ENCODE measurements at places on chromosomes 5 and 9. TPM values are rescaled to one million over a fixed set of nuclear protein-coding genes. Genes with fewer than 3 reads are reported as not detected.

The CYFIP2 gene
- total RNA-seq = 16.4 TPM

The BSPRY gene
- total RNA-seq = not detected

The PCDHGA4 gene
- 7.6 TPM for total RNA-seq

The CCT5 gene
- total RNA-seq = 360 TPM

The SH3TC2 gene
- total RNA-seq = 0.26 TPM

The CDH6 gene
- total RNA-seq = 9.8 TPM

The ROPN1L gene
- total RNA-seq = 0.17 TPM

The NELFB gene
- 50.0 TPM for total RNA-seq

The TUSC1 gene
- 10.5 TPM for total RNA-seq

The DMGDH gene
- total RNA-seq = 7.7 TPM

The GALNT12 gene
- 18.2 TPM for total RNA-seq

The THBS4 gene
- total RNA-seq = 1.5 TPM

The TMEFF1 gene
- 2.5 TPM for total RNA-seq

The DND1 gene
- total RNA-seq = under 0.01 TPM

The GFRA3 gene
- total RNA-seq = not detected

The PRDM9 gene
- not detected for total RNA-seq

The PCDHGA3 gene
- 1.5 TPM for total RNA-seq

The CHSY3 gene
- 1.3 TPM for total RNA-seq

GRCh38 chr5:58262226-58262625 is 197.7 kb downstream of the PLK2 start:
- peaks cover 2% of the 10 kb centered on the region for H3K4me1 ChIP-seq
- no peak overlapping the region for H3K4me3 ChIP-seq
- H3K36me3 ChIP-seq = no peaks in the 10 kb centered on the region
- no peak overlapping the region for H3K27ac ChIP-seq
- DNase-seq = peak; percentile 61

- no peaks in the 10 kb centered on the region for H3K27me3 ChIP-seq
- no peaks in the 10 kb centered on the region for H3K36me3 ChIP-seq
- H3K4me3 ChIP-seq = no peak overlapping the region
- no peak for DNase-seq
- H3K4me1 ChIP-seq = no peaks in the 10 kb centered on the region
- H3K27ac ChIP-seq = no peak overlapping the region
These were observed 205.3 kb downstream of the SLCO4C1 start for GRCh38 chr5:102090770-102091169.

DNA sequence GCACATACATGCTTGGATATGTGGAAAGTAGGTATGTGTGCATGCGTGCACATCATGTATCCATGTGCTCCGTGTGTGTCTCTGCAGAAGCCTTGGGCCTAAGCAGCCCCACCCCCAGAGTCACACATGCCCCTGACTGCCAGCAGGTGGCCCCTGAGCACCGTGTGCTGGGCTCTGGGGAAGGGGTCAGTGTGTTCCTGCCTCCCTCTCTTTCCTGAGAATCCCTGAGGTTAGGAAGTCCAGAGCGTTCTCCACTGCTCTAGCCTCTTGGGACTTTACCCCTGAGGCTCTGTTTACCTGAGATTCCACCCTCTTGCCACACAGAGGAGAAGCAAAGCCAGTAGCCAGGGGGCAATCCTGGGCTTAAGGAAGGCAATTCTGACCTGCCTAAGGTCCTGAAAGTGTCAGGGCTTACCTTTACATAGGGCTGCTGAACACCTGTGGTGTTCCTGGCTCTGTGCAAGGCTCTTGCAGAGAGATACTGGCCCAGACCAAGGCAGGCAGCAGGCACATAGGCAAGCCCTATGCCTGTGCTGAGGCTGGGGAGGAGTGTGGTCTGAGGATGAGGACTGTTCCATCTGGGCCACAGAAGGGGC is 207.3 kb downstream of the TMEM38B start:
- H3K27me3 ChIP-seq = no peaks in the 10 kb centered on the region
- H3K4me3 ChIP-seq = no peak overlapping the region
- peak; percentile 20 for DNase-seq
- no peak overlapping the region for H3K27ac ChIP-seq
- no peaks in the 10 kb centered on the region for H3K36me3 ChIP-seq

GRCh38 chr5:143406408-143406807 is 2.9 kb upstream of the NR3C1 start:
- H3K27ac ChIP-seq = no peak overlapping the region
- no peaks in the 10 kb centered on the region for H3K36me3 ChIP-seq
- DNase-seq = no peak
- H3K27me3 ChIP-seq = no peaks in the 10 kb centered on the region
- no peaks in the 10 kb centered on the region for H3K4me1 ChIP-seq
- no peak overlapping the region for H3K4me3 ChIP-seq

GRCh38 chr5:10631316-10631996 is 67.6 kb downstream of the ANKRD33B start:
- H3K36me3 ChIP-seq = no peaks in the 10 kb centered on the region
- H3K27ac ChIP-seq = no peak overlapping the region
- no peaks in the 10 kb centered on the region for H3K27me3 ChIP-seq
- no peaks in the 10 kb centered on the region for H3K4me1 ChIP-seq
- DNase-seq = no peak

DNA sequence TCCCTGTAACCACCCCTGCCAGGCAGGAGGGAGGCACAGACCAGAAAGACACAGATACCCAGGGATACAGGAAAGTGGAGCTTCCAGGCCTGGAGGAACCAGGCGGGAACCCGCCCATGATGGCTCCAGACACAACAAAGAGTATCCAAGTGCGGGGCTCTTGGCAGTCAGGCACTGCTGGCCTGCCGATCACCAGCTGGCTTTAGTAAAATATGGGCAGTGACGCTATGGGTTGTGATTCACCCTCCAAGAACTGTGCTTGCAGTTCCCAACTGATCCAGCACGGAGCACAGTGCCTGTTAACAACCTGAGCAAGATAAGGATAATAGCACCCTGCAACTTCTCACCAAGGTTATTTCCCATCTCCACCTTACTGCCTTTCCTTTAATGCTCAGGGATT is 463.3 kb downstream of the IRX1 start:
- H3K27ac ChIP-seq = no peak overlapping the region
- no peaks in the 10 kb centered on the region for H3K4me1 ChIP-seq
- no peak overlapping the region for H3K4me3 ChIP-seq
- H3K27me3 ChIP-seq = no peaks in the 10 kb centered on the region

DNA sequence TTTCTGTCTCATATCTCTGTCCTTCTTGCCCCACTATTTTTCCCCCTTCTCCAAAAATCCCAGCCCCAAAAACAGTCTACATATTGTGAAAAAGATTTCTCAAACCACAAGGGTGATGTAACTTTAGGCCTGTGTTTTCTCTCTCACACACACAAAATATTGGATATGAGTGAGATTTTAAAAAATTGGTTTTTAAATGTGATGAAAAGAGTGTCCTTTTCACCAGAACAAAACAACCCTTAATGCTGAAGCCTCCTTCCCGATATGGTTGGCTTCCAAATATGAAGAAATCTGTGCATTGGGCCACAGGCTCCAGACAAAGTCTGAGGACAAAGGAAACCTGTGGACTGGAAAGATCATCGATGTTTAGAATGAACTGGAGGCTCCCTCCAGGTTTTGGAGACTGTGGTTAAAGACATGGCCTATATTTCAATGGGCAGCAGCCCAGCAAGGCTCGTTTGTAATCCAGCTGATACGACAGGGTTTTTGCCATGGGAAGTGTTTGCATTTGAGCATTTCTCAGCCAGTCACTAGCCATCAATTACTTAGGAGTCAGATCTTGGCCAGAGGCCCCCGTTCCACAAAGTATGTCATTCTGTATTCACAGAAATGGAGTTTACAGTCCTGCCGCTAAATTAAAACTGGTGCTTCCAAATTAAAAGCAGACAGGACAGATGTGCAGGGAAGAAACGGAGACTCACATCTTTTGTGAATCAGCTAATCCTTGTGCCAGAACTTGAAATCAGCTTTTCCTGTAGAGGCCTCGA is 546.3 kb downstream of the EBF1 start:
- H3K4me3 ChIP-seq = no peak overlapping the region
- no peak overlapping the region for H3K27ac ChIP-seq
- DNase-seq = peak; percentile 73

- no peaks in the 10 kb centered on the region for H3K36me3 ChIP-seq
- H3K27ac ChIP-seq = no peak overlapping the region
- H3K27me3 ChIP-seq = peaks cover 24% of the 10 kb centered on the region
- no peak for DNase-seq
- H3K4me3 ChIP-seq = no peak overlapping the region
These were observed 3.4 kb downstream of the EPB41L4B start for GRCh38 chr9:109317311-109317978.

DNA sequence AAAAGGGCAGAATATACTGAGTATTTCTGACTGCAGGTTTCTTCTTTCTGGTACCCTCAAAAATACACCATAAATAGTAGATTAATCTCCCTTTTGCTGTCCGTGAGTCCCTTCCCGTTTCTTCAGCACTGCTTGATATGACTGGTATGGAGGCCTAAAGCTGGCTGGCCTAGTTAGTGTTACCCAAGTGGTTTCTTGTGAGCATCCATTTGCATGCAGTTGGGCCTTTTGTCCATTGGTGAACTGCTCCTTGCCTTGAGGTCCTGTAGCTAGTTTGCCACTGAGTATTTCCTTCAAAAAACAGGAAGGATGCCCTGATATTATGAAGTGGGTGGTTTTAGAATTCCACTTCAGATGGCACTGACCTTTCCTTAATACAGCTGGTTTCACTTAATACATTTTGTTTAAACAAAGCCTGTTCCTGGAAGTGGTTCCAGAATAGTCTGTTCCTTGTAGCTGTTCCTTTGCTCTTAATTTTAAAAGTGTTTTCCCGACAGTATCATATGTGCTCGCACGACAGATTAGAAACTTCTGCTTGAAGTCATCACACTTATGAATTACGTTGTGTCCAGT is 40.0 kb upstream of the ABL1 start:
- no peaks in the 10 kb centered on the region for H3K36me3 ChIP-seq
- no peak for DNase-seq

GRCh38 chr5:66144074-66144833 is at the start of gene SREK1:
TSS of gene SREK1 (plus strand) at chr5:66144300. CDS start at chr5:66144377, 77 bp downstream.
- H3K27ac ChIP-seq = peak within 1 kb of the TSS; percentile 99
- DNase-seq = peak; percentile 91
- H3K36me3 ChIP-seq = no peaks in the 10 kb centered on the region
- peaks cover 4% of the 10 kb centered on the region for H3K4me1 ChIP-seq
- peak within 1 kb of the TSS; percentile 90 for H3K4me3 ChIP-seq

GRCh38 chr5:104611135-104611767 is 1048.7 kb upstream of the NUDT12 start:
- H3K4me1 ChIP-seq = no peaks in the 10 kb centered on the region
- no peak overlapping the region for H3K27ac ChIP-seq
- DNase-seq = no peak
- H3K27me3 ChIP-seq = no peaks in the 10 kb centered on the region

- DNase-seq = no peak
- no peaks in the 10 kb centered on the region for H3K4me1 ChIP-seq
- H3K36me3 ChIP-seq = no peaks in the 10 kb centered on the region
- no peaks in the 10 kb centered on the region for H3K27me3 ChIP-seq
- no peak overlapping the region for H3K27ac ChIP-seq
These were observed 123.8 kb upstream of the PHYKPL start for GRCh38 chr5:178356431-178356872.

GRCh38 chr9:92292338-92293074 is 991 bp downstream of the IARS1 start:
- DNase-seq = peak; percentile 25
- H3K27ac ChIP-seq = peak overlapping the region; percentile 81
- H3K4me1 ChIP-seq = peaks cover 2% of the 10 kb centered on the region
- H3K36me3 ChIP-seq = peaks cover 2% of the 10 kb centered on the region
- no peaks in the 10 kb centered on the region for H3K27me3 ChIP-seq

GRCh38 chr5:181223729-181224389 is 778 bp downstream of the TRIM41 start:
- no peaks in the 10 kb centered on the region for H3K36me3 ChIP-seq
- H3K4me3 ChIP-seq = peak overlapping the region; percentile 88
- DNase-seq = peak; percentile 51
- no peaks in the 10 kb centered on the region for H3K27me3 ChIP-seq
- H3K4me1 ChIP-seq = peaks cover 6% of the 10 kb centered on the region
- H3K27ac ChIP-seq = peak overlapping the region; percentile 86

GRCh38 chr9:3027210-3027609 is 183.3 kb upstream of the PUM3 start:
- H3K27me3 ChIP-seq = no peaks in the 10 kb centered on the region
- H3K4me3 ChIP-seq = no peak overlapping the region
- no peaks in the 10 kb centered on the region for H3K36me3 ChIP-seq
- H3K4me1 ChIP-seq = no peaks in the 10 kb centered on the region
- DNase-seq = no peak

- H3K4me1 ChIP-seq = no peaks in the 10 kb centered on the region
- H3K4me3 ChIP-seq = no peak overlapping the region
- H3K27me3 ChIP-seq = no peaks in the 10 kb centered on the region
- H3K36me3 ChIP-seq = no peaks in the 10 kb centered on the region
- no peak overlapping the region for H3K27ac ChIP-seq
- no peak for DNase-seq
These were observed 161.2 kb downstream of the CPLANE1 start for GRCh38 chr5:37088009-37088408.

- H3K4me3 ChIP-seq = peak overlapping the region; percentile 79
- H3K4me1 ChIP-seq = no peaks in the 10 kb centered on the region
- peak overlapping the region; percentile 83 for H3K27ac ChIP-seq
- DNase-seq = peak; percentile 69
- peaks cover 3% of the 10 kb centered on the region for H3K27me3 ChIP-seq
These were observed 99.9 kb downstream of the GTF3C4 start for GRCh38 chr9:132769906-132770769.

GRCh38 chr5:83394190-83394589 is 77.4 kb upstream of the VCAN start:
- DNase-seq = no peak
- H3K27me3 ChIP-seq = no peaks in the 10 kb centered on the region
- H3K4me3 ChIP-seq = no peak overlapping the region
- H3K36me3 ChIP-seq = no peaks in the 10 kb centered on the region
- H3K27ac ChIP-seq = no peak overlapping the region

DNA sequence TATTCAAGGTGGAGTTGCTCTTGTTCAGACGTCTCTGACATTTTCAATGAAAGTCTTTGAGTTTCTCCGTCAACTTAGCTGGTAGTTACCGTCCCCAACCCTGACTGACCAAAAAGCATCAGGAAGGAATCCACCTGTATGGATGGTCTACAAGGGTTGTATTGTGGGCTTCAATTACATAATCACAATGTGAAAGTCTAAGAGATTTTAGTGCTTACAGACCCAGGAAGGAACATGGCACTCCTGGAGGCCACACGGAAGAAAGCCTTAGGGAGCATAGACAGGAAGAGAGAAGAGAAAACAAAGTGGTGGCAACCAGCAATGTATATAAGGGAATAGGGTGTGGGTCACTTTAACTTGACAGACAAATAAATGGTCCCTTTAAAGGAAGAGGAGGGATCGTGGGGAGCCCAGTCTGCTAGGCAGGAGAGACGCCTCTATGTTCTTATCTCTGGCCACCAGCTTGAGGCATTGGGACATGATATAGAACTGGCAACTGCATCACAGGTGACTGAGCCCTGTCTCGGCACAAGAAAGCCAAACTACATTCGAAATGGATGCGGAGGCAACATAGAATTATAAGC is 80.4 kb downstream of the ALDH7A1 start:
- no peaks in the 10 kb centered on the region for H3K27me3 ChIP-seq
- no peak for DNase-seq
- H3K36me3 ChIP-seq = no peaks in the 10 kb centered on the region

Data from fibroblast of lung (primary cell).